CD4-positive, alpha-beta T cell treated with Interleukin-1 beta for 1 hour (primary cell): ENCODE measurements at places on chromosomes 7 and 10.

DNA sequence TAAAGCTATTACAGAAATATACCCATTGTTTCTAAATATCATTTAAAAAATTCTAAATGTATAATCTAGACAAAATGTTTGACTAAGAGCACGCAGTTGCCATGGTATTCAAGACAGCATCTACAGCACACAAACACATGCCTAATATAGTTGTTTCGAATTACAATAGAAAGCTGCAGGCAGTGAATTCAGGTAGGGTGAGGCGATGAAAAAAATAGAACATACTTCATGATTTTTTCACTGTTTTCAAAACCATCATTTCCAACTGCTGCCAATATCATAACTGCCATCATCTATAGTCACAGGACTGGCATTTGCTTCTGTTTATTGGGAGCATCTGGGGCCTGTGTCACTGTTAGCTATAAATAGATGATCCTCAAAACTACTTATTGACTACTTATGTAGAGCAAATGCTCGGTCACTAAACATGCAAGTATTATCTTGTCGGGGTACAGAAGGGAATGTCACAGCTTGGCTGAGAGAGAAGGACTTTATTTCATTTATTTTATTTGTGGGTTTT is 34.4 kb upstream of the OTUD1 start:
- no peak for DNase-seq

GRCh38 chr7:26538689-26539088 is 247.0 kb downstream of the SNX10 start:
- DNase-seq = no peak

- DNase-seq = no peak
Measured at GRCh38 chr7:70907259-70908247, 224.4 kb upstream of the GALNT17 start.

GRCh38 chr7:134827889-134828288 is 48.5 kb downstream of the CALD1 start:
- no peak for DNase-seq

DNA sequence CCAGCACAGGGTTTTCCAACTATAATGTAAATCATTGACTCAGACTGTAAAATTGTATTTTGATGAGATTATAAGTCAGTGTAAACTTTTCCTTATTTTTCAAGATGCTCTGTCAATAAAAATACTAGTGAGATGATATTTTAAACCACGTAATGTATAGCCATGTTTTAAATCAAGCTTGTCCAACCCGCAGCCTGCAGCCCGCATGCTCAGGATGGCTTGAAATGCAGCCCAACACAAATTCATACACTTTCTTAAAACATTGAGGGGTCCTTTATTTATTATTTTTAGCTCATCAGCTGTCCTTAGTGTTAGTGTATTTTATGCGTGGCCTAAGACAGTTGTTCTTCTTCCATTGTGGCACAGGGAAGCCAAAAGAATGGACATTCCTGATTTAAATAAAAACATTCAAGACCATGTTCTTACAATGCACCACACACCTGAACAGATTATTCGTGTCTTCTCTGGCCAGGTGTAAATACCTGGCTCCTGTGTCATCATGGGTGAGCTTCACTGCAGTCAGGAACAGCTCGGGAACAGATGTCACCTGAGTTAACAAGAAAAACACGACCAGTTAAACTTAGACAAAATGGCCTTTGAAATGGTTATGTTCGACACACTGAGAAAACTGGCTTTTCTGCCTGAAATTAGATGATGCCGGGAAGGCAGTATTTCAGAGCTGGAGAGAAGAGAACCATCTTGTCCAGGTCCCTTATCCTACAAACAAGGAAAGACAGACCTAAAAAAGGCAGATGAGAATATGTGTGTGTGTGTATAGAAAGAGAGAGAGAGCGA is 5.9 kb downstream of the PITRM1 start:
- no peak for DNase-seq

GRCh38 chr10:52951824-52952223 is 179.2 kb upstream of the MBL2 start:
- peak; percentile 22 for DNase-seq

DNA sequence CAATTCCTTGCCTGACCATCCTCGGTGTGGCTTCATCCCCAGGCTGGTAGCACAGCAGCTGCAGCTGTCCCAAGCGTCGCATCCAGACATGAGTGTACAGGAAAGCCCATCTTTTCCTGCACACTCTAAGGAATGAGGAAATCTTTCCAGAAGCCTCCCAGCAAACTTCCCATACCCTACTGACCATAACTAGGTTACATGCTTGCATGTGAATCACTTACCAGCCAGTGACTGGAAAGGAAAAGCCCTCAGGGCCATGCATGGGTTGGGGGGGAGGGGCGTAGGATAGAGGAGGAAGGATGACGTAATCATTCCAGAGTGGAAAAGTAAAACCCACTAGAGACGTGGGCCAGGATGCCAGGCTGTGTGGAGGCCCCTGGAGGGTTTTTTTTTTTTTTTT is 18.9 kb upstream of the ZNF212 start:
- no peak for DNase-seq

GRCh38 chr10:90964781-90965465 is 44.0 kb upstream of the ANKRD1 start:
- DNase-seq = no peak

GRCh38 chr10:72027498-72027897 is 60.9 kb downstream of the SPOCK2 start:
- no peak for DNase-seq

DNA sequence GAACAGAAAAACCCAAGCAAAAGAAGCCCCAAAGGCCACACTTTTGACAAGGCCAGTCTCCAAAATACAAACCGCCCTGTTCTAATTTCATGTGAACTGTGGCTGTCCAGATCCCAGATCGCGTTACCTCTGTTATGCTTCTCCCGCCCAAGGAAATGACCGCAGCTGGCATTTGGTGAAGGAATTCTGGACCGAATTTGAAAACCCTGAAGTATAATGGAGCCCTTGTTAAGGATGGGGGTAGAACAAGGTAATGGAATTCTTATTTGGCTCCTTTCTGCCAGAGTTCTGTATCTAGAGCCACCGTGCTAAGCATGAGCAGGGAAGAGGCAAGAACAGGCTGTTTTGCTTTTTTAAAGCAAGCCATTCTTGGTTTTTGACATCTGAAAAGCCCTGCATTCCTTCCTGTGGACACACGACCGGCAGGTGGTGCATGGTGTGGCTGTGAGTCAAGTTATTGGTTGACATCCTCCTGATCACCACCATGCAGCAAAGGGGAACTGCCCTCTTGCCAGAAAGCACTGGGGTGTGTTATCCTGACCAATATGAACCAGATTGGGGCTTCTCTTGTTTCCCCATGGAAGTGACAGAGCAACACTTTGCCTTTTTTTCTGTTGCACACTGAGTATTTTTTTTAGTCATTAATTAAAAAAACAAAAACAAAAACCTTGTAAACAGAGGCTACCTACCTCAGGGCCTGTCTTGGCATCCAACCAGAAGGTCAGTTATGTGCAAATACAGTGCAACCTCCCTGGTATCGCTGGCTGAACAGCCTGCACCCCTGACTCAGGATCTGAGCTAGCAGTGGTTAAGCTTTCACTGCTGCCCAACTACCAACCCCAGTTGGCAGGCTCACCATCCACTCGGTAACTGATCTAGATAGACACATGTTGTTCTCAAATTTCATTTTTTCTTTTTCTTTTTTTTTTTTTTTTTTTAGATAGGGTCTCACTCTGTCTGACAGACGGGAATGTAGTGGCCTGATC is 14.2 kb downstream of the UCMA start:
- no peak for DNase-seq

DNA sequence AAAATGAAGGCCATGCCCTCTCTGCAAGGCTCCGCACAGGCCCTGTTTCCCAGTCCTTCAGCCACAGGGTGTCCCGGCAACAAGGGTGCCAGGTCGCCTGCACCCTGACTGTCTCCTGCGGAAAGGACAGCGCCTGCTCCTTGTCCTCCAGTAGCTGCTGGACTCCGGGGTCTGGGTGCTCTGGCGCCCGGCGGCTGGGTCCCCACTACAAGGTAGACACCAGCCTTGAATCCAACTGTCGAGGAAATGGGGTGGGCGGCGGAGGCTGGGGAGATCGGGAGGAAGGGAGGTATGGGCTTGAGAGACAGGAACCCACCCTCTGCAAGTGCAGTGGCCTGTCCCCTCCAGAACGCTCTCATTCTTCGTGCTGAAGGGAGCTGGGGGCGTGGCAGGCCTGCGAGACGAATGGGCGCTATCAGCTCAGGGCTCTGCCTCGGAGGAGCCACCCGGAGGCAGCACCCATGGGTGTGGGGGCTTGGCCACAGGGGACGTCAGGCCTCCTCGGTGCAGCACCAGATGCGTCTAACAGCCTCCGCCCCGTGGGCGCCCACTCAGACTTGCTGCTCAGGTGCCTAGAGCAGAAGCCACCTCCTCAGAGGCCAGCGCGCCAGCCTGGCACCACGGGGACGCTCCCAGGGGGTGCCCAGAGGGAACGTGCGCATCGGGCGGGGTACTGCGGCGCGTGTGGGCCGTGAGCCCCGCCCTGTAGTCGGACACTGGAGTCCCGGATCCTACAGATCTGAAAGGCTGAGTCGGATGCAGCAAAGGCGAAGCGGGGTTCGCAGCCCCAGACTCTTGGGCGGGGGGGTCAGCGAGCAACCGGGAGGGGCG is 15.6 kb downstream of the ADAM8 start:
- peak; percentile 73 for DNase-seq

GRCh38 chr7:137882806-137883205 is 36.0 kb upstream of the DGKI start:
- DNase-seq = no peak

DNA sequence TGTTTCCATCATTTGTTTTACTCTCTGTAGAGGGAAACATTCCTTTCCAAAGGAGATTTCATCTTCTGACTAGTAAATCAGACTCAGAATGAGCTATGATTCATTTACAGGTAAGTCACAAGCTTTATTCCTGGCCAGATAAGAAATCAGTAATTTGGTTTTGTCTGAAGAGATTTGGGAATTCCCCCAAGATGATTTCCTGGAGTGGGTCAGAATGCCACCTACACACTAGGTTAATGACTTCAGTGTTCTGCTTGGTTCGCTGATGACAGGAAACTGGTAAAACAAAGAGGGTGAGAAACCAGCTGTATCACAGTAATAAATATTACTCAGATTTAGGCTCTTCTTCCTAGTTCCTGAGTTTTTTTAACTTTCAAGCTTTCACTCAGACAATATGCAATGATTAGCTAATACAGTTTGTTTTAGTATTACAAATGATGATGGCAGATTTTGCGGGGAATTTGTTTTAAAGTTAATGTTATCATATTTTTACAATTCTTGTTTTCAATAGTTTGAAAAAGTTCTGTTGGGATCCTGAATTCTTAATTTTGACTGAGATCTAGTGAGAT is 8.3 kb upstream of the ASZ1 start:
- DNase-seq = no peak

GRCh38 chr10:112265745-112266144 is 17.5 kb upstream of the TECTB start:
- no peak for DNase-seq

DNA sequence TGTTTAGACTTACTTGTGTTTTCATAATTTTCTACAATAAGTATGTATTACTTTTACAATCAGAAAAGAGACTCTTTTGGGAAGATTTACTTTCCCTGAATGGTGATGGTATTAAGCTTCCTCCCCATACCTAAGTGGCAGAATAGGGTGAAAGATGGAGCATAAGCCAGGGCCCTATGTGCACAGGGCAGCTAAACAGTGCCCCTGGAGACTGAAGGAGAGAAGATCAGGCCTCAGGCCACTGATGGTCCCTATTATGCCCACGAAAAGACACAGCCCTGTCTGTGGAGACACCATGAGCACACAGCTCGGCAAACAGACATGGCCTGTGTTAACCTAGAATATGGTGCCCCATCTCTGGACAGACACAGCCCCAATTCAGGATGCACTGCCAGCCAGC is 139.4 kb downstream of the OAT start:
- no peak for DNase-seq

- DNase-seq = no peak
Measured at GRCh38 chr7:95322854-95323253, 1.5 kb downstream of the PON1 start.

GRCh38 chr10:100878291-100878910 is 34.4 kb upstream of the SLF2 start:
- DNase-seq = peak; percentile 17

GRCh38 chr10:99353182-99353581 is 24.0 kb downstream of the CNNM1 start:
- no peak for DNase-seq

DNA sequence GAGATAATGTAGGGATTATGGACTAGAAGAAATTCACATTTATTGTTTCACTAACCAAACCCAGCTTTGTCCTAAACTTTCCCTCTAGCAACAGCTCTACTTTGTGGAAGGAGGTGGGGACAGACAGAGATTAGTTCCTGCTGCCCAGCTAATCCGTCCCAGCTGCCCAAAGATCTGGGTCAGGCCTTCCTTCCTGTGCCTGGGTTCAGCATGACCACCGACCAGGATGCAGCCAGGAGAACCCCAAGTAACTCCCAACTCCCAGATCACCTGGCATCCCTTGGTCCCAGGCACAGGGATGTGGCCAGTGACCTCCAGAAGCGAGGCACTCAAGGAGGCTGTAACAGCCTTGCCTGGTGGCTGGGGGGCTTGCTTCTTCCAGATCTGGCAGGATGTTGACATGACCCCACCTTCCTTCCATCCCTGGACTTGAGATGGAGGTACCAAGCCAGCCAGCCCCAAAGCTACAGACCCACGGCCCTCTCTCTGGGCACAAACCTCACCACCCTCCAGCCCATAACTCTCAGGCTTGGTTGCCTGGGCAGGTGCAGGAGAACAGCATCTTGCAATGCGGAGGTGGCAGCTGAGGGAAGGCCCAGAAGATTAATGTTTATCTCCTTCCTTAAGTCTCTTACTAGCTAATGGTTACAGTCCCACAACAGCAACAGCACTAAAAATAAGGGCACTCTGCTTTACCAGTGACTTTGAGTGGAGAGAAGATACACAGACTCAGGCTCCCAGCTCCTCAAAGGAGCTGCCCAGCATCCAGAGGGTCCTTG is 11.1 kb downstream of the CAMK2G start:
- no peak for DNase-seq

DNA sequence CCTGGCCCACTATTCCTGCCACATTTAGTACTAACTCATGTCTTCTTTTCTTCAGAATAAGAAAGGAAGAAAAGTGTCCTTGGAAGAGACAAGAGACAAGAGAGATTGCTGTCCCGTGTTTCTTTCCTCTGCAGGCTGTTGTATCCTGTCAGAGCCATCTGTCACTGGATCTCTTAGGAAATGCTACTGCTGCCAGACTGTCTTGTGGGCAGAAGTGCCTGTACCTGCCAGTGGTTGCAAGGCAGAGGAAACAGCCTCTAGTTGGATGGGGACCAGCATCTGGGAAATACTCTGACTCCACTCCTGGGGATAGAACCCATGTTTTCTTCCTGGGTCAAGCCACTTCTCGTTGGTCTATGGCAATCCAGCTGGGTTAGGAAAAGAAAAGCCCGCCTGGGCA is 16.7 kb upstream of the MAP3K8 start:
- DNase-seq = no peak

- DNase-seq = no peak
Measured at GRCh38 chr10:23201837-23202236, 9.7 kb downstream of the PTF1A start.

DNA sequence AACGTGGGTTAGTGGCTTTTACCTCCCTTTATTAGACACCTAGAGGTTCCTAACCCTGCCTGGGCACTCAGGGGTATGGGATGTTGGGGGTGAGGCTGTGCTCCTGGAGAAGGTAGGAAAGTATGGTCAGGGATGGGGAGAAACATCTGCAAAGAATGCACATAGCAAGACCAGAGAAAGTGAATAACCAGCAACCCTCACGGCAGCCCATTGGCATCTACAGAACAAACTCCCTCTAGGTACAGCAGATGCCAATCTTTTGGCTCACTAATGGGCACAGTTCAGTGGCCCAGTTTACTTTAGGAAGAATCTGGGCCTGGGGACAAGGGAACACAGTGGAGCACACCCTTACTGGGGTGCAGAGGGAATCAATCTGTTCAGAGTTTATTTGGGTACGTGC is 143.9 kb downstream of the JAZF1 start:
- DNase-seq = no peak
